ENCODE measurements at places on chromosomes 2 and 18. TPM values are rescaled to one million over a fixed set of nuclear protein-coding genes. Genes with fewer than 3 reads are reported as not detected.

TUBB6 gene
- total RNA-seq, result 24.0 TPM

EPHA4 gene
- 190 TPM for total RNA-seq

COLEC12 gene
- 16.8 TPM for total RNA-seq

BMPR2 gene
- 97.6 TPM for total RNA-seq

SERPINE2 gene
- total RNA-seq, result 73.6 TPM

SLC4A3 gene
- 50.5 TPM for total RNA-seq

TNS1 gene
- 12.7 TPM for total RNA-seq

TCF23 gene
- not detected for total RNA-seq

CCDC68 gene
- 4.4 TPM for total RNA-seq

RGPD4 gene
- total RNA-seq, result 0.23 TPM

ERLEC1 gene
- 64.4 TPM for total RNA-seq

KCNS3 gene
- total RNA-seq, result 2.8 TPM

SPC25 gene
- total RNA-seq, result 9.2 TPM

LDLRAD4 gene
- total RNA-seq, result 83.5 TPM

GNLY gene
- total RNA-seq, result not detected

VRK2 gene
- total RNA-seq, result 3.5 TPM

RBM45 gene
- 20.5 TPM for total RNA-seq

ASPRV1 gene
- 3.0 TPM for total RNA-seq

DYTN gene
- total RNA-seq, result not detected

EVA1A gene
- not detected for total RNA-seq

WNT10A gene
- total RNA-seq, result 0.46 TPM

SKOR2 gene
- total RNA-seq, result 0.23 TPM

NCL gene
- total RNA-seq, result 137 TPM

STAMBP gene
- total RNA-seq, result 21.5 TPM

CD8B2 gene
- total RNA-seq, result 0.69 TPM

DSG1 gene
- 0.23 TPM for total RNA-seq

CAB39 gene
- total RNA-seq, result 148 TPM

ASXL3 gene
- 74.5 TPM for total RNA-seq

DNAJC5G gene
- 0.23 TPM for total RNA-seq

MAP3K19 gene
- 9.5 TPM for total RNA-seq

ANKRD23 gene
- total RNA-seq, result 2.1 TPM

PREB gene
- total RNA-seq, result 24.7 TPM

MOGAT1 gene
- total RNA-seq, result not detected

AMER3 gene
- total RNA-seq, result 33.7 TPM

UGT1A3 gene
- not detected for total RNA-seq

PPP1R1C gene
- total RNA-seq, result 3.9 TPM

ABHD3 gene
- 11.8 TPM for total RNA-seq

INPP4A gene
- total RNA-seq, result 72.9 TPM

STRADB gene
- 74.5 TPM for total RNA-seq

RGPD6 gene
- total RNA-seq, result 112 TPM

DQX1 gene
- total RNA-seq, result not detected

ESPNL gene
- total RNA-seq, result 0.23 TPM

NFU1 gene
- total RNA-seq, result 60.9 TPM

GPR39 gene
- 1.2 TPM for total RNA-seq

CSRNP3 gene
- 255 TPM for total RNA-seq

SPAG16 gene
- total RNA-seq, result 106 TPM

PCARE gene
- 0.23 TPM for total RNA-seq

RASGRP3 gene
- total RNA-seq, result 14.1 TPM

ADCYAP1 gene
- 18.5 TPM for total RNA-seq

ALLC gene
- not detected for total RNA-seq

TNFRSF11A gene
- 0.46 TPM for total RNA-seq

ASIC4 gene
- 10.4 TPM for total RNA-seq

KLHL41 gene
- 3.9 TPM for total RNA-seq

ACKR3 gene
- 12.7 TPM for total RNA-seq

REG1B gene
- not detected for total RNA-seq

SLC16A14 gene
- total RNA-seq, result 66.9 TPM

IL37 gene
- total RNA-seq, result not detected

CPSF3 gene
- 33.7 TPM for total RNA-seq
